PC-9 (cell line): ENCODE measurements at places on chromosomes 7 and 10.

DNA sequence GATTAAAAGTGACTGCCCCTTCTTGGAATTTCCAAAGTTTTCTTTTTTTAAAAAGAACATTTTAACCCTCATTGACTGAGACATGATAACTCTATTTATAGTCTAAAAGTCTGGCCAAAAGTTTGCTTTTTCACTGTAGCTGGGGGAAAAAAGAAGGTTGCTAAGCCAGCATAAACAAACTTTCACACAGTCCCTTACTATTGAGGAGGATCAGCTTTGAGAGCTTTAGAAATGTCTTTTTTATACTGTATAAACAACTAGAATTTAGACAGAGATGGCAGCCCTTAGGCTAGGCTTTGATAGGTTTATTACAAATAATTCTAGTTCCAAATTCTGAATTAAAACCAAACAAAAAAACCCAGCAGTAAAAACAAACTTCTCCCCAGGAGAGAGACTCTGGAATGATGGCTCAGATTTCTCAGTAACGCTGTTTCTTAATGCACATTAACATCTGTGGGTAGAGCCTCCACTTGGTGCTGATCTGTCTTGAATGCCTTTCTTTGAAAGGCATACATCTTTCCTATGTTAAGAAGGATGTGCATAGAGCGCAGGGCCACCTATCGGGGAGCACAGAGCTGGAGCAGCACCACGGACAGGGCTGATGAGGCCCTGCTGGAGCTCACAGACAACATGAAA lies 100.9 kb upstream of the PDLIM1 start:
- H3K4me3 ChIP-seq, result no peak overlapping the region
- no peak overlapping the region for H3K27ac ChIP-seq
- H3K4me1 ChIP-seq, result peaks cover 59% of the 10 kb centered on the region
- H3K27me3 ChIP-seq, result no peaks in the 10 kb centered on the region
- no peaks in the 10 kb centered on the region for H3K36me3 ChIP-seq

- H3K36me3 ChIP-seq, result no peaks in the 10 kb centered on the region
- no peak overlapping the region for H3K4me3 ChIP-seq
- DNase-seq, result no peak
- peaks cover 86% of the 10 kb centered on the region for H3K27me3 ChIP-seq
- no peak overlapping the region for H3K27ac ChIP-seq
Measured at GRCh38 chr7:43281268-43281667, 168.8 kb downstream of the HECW1 start.

GRCh38 chr7:147611431-147611830 lies 979.1 kb upstream of the C7orf33 start:
- DNase-seq, result no peak
- H3K4me1 ChIP-seq, result no peaks in the 10 kb centered on the region
- H3K27ac ChIP-seq, result no peak overlapping the region
- H3K27me3 ChIP-seq, result peaks cover 18% of the 10 kb centered on the region; the same call in 1 of the 2 replicates

GRCh38 chr10:75496191-75496567 lies 64.8 kb downstream of the LRMDA start:
- H3K27me3 ChIP-seq, result no peaks in the 10 kb centered on the region
- DNase-seq, result no peak
- no peak overlapping the region for H3K4me3 ChIP-seq

DNA sequence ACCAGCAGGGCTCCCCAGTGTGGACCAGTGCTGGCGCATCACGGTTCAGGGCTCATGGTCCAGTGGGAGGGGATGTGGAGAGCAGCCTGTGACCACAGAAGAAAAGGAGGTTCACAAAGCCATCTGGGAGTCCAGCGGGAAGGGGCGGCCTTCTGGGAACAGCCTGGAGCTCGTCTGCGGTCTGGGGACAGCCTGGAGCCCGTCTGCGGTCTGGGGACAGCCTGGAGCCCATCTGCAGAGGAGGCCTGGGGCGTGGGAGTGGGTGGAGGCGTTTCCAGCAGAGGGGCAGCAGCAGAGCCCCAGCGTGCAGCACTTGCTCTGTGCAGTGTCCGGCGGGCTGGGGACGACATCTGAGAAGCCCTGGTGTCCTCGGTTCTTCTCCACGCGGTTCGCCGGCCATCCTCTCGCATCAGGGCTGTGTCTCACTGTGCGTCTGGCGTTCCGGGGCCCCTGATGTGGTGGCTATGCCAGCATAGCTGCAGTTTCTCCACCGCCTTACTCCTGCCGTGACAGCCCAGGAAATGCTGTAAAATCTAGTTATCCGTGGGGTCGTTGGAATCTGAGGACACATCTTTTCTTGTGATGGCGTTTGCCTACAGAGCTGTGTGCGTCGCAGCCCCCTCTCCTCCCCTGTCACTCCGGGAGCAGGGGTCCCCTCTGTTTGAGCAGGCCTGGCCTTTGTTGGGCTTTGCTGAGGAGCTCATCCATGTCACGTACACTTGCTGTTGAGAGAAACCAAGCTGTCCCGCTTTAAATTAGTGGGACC lies 104.6 kb downstream of the INPP5A start:
- H3K4me1 ChIP-seq, result no peaks in the 10 kb centered on the region
- no peaks in the 10 kb centered on the region for H3K27me3 ChIP-seq
- no peaks in the 10 kb centered on the region for H3K36me3 ChIP-seq
- no peak overlapping the region for H3K27ac ChIP-seq
- H3K4me3 ChIP-seq, result no peak overlapping the region

- no peaks in the 10 kb centered on the region for H3K27me3 ChIP-seq
- H3K27ac ChIP-seq, result peak overlapping the region; percentile 45
- H3K36me3 ChIP-seq, result 0 out of 2 replicates have a peak, but pooled peaks cover 1% of the 10 kb centered on the region
- peak; percentile 26 for DNase-seq
- H3K4me3 ChIP-seq, result peak overlapping the region; percentile 95
Measured at GRCh38 chr7:129434675-129435318, 565 bp downstream of the STRIP2 start.

DNA sequence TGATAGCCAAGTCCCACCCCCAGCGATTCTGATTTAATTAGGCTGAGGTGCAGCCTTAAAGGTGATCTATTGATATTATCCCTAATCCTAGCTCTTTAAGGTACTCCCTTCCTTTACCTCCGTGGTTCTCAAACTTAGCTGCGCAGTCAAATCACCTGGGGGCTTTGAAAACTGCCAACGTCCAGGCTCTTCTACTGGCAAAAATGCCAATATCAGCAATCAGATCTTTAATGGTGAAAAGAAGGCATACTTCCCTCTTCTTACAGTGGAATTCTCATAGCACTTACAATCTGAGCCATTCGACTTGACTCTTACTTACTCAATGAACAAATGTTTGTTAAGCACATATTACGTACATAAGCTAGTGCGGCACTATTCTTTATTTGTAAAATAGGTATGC lies 704 bp upstream of the SLC35B4 start:
- no peak overlapping the region for H3K27ac ChIP-seq
- no peaks in the 10 kb centered on the region for H3K27me3 ChIP-seq
- DNase-seq, result no peak
- no peaks in the 10 kb centered on the region for H3K36me3 ChIP-seq

DNA sequence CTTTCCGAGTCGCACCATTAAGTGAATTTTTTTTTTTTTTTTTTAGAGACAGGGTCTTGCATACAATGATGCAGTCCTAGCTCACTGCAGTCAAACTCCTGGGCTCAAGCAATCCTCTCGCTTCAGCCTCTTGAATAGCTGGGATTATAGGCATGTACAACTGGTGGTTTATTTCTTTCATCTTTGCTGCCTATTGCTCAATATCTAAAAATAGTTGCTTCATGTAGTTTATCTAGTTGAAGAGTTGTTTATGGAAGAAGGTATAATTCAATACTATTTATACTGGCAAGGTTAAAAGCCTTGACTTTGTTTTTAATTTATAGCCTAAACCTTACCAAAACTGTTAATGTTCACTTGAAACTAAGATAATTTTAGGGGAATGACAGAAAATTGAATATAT lies 66.9 kb downstream of the SEMA3D start:
- no peaks in the 10 kb centered on the region for H3K27me3 ChIP-seq
- no peak overlapping the region for H3K4me3 ChIP-seq
- no peak overlapping the region for H3K27ac ChIP-seq
- no peak for DNase-seq
- no peaks in the 10 kb centered on the region for H3K4me1 ChIP-seq

DNA sequence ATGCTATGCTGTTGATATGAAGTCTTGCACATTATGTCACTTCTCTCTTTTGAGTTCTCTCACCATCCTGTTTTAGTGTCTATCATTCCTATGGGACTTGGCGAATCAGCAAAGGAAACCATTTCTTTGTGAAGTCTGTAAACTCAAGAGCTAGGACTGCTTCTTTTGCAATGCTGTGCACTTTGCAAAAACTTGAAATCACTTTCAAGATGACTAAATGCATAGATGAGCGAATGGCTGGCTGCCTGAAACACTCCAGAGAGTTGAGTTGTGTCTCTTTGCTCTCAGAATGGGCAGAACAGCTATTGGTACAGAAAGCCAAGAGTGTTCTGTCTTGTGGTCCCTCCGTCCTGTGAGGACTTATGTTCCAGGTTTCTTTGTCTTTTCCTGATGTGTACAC lies 18.3 kb upstream of the ELMO1 start:
- H3K4me1 ChIP-seq, result no peaks in the 10 kb centered on the region
- no peak overlapping the region for H3K4me3 ChIP-seq
- H3K36me3 ChIP-seq, result no peaks in the 10 kb centered on the region
- H3K27ac ChIP-seq, result no peak overlapping the region
- no peaks in the 10 kb centered on the region for H3K27me3 ChIP-seq

- H3K27me3 ChIP-seq, result no peaks in the 10 kb centered on the region
- peak overlapping the region; percentile 33; the same call in 1 of the 2 replicates for H3K4me3 ChIP-seq
- peaks cover 74% of the 10 kb centered on the region for H3K4me1 ChIP-seq
- peak; percentile 97 for DNase-seq
Measured at GRCh38 chr10:11875494-11876281, 52.5 kb downstream of the PROSER2 start.

DNA sequence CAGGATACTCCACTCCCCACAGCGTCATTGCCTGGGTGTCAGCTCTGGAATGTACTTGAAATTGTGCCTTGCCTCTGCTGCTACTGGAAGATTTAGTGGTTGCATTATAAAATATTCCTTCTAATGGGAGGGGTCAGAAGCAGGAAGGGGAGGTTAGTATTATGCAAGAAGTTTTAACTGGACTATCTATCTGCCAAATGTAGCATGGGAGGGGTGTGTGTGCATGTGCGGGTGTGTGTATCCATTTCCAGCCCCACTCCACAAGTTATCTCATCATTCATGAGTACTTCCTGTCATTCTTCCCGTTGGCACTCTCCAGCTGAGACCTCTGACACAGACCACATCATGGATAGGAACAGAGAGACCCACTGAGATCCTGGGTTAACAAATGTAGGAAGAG lies 13.4 kb downstream of the MBL2 start:
- H3K27ac ChIP-seq, result no peak overlapping the region
- no peak for DNase-seq
- no peaks in the 10 kb centered on the region for H3K4me1 ChIP-seq

DNA sequence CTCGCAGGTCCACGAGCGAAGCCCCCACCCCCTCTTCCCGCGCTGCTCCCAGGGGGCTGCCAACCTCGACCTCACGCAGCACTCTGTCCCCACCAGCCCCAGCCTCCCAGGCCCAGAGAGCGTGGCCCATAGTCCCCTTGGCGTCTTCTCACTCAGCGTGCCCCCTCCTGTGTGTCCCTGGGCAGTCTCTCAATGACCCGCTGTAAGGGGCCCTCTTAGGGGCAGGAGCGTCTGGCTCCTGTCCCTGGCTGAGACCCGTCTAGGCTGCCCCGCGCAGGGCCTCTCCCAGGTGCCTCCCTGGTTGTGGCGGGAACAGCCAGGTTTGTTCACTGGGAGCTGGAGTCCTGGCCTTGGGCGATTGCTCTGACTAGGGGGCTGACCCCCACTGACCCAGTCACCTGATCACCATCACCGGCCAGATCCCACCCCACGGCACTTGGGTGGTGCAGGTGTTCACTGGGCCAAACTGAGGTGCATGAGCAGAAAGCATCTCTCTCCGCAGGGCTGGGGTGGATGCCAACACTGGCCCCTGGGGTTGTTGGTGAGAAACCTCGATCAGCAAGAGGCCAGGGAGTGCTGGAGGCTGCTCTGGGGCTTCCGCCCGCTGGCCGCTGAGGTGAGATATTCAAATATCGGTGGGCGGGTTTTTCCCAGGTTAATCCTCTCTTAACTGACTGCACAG lies 12.6 kb upstream of the WDFY4 start:
- no peak for DNase-seq
- H3K27ac ChIP-seq, result no peak overlapping the region
- no peak overlapping the region for H3K4me3 ChIP-seq

DNA sequence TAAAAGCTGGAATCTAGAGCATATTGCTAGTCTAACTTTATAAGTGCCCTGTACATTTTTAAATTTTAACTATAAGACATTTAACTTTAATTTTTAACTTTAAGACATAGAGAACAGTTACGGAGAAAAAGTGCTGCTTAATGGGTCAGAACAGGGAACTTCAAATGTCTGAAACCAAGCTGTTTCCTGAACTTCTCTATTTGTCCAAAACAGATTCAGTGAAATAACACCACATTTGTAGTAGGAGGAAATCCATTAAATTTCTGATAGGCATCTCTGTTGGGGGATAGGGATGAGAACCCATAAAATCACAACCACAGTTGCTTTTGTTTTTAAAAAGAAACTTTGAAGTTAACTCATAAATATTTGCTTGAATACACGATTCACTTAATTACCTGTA lies 170.8 kb upstream of the ANK3 start:
- H3K4me3 ChIP-seq, result no peak overlapping the region
- no peaks in the 10 kb centered on the region for H3K27me3 ChIP-seq
- H3K36me3 ChIP-seq, result no peaks in the 10 kb centered on the region

- H3K27ac ChIP-seq, result no peak overlapping the region
- no peak overlapping the region for H3K4me3 ChIP-seq
- H3K27me3 ChIP-seq, result no peaks in the 10 kb centered on the region
- H3K4me1 ChIP-seq, result no peaks in the 10 kb centered on the region
Measured at GRCh38 chr10:124705817-124706461, 38.2 kb downstream of the FAM53B start.

GRCh38 chr7:91778416-91778815 lies 102.1 kb downstream of the MTERF1 start:
- DNase-seq, result no peak
- no peak overlapping the region for H3K27ac ChIP-seq
- H3K4me3 ChIP-seq, result no peak overlapping the region
- H3K27me3 ChIP-seq, result no peaks in the 10 kb centered on the region
- H3K36me3 ChIP-seq, result no peaks in the 10 kb centered on the region

DNA sequence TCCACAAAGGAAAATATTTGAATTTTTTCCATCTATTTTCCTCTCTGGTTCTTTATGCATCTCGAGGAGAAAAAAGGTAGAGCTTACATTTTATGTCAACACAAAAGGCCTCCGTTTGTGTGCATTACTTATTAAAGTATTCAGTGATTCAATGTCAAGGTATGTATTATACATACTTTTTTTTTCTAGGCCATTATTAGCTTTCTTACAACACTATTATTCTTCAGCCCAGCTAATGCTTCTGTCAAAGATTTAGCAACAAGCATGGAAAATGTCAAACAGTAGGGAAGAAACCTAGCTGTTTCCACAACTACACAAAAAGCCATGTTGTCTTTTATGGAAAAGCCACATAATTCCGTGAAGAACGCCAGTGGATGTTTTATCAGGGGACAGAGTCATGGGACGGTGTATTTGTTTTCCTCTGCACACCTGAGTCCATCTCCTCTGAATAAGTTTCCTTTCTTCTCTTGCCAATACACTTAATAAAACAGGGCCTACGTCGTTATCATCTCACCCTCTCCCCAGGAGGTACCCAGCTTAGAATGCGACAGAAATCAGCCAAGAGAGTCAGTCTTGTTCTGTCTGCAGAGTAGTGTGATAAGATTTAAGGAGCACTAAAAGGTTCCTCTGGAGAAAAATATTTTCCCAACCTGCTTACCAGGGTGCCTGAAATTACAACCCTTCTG lies 209.7 kb upstream of the AUTS2 start:
- no peaks in the 10 kb centered on the region for H3K4me1 ChIP-seq
- no peaks in the 10 kb centered on the region for H3K27me3 ChIP-seq
- H3K36me3 ChIP-seq, result no peaks in the 10 kb centered on the region
- DNase-seq, result no peak
- no peak overlapping the region for H3K4me3 ChIP-seq

GRCh38 chr10:33793793-33794192 lies 459.3 kb upstream of the NRP1 start:
- no peak overlapping the region for H3K27ac ChIP-seq
- H3K4me1 ChIP-seq, result no peaks in the 10 kb centered on the region
- H3K27me3 ChIP-seq, result no peaks in the 10 kb centered on the region
- no peak overlapping the region for H3K4me3 ChIP-seq
- no peak for DNase-seq
